Occipital lobe (tissue), 3 donors: ENCODE measurements at places on chromosomes 2 and 18. TPM values are rescaled to one million over a fixed set of nuclear protein-coding genes. Genes with fewer than 3 reads are reported as not detected.

DNA sequence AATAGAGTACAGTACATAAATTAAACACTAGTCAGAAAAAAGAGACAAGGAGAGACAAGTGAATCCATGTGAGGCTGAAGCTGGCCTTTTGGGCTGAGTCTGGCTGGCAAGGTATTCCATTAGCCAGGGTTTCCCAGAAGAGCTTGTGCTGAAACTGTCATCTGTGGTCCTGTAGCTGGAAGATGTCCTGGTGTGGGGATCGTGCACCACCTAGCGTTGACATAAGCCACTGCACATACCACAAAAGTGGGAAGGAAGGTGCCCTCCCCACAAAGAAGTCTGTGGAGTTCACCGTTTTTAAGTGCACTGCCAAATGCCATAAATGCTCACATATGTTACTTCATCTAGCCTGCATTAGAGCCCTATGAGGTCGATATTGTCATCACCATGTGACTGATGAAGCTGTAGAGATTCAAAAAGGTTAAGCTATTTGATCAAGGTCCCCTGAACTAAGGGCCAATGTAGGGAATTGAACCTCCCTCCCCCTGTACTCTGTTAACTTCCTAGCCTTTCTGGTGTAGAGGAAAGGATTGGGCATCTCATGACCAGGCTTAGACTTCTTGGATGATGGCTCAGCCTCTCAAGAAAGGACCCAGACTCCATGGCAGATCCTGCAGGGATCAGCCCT is 31.9 kb upstream of the GALNT14 start:
- DNase-seq, result peak; percentile 43

DNA sequence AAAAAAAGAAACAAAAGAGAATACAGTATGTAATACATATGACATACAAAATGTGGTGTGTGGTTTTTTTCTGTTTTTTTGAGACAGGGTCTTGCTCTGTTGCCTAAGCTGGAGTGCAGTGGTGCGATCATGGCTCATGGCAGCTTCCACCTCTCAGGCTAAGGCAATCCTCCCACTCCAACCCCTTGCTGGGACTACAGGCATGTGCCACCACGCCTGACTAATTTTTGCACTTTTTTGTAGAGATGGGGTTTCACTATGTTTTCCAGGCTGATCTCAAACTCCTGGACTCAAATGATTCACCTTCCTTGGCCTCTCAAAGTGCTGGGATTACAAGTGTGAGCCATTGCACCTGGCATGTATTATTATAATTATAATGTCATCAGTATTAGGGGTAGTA is 38.9 kb downstream of the DHX57 start:
- DNase-seq, result no peak

GRCh38 chr2:85470850-85471800 is 52.6 kb downstream of the SH2D6 start:
- no peak for DNase-seq

- no peak for DNase-seq
Measured at GRCh38 chr2:210233487-210233886, 8.2 kb upstream of the ACADL start.

DNA sequence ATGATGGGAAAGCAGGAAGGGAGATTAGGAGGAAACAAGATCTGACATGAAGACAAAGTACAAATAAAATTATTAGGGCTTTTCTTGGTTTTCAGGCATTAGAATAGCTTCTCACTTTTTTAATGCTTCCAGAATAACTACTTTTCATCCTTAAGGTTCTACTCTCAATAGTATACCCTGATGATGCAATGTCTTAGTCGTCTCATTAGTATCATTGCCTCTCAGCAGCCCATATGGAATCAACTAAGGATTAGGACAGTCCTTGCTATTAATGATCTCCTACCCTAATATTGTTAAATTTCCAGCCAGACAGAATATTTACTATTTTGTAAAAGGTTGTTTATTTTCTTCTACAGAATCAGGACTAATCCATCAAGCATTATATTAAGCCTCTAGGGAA is 55.9 kb downstream of the RELCH start:
- no peak for DNase-seq

- DNase-seq, result no peak
Measured at GRCh38 chr2:86048888-86049287, 56.8 kb downstream of the POLR1A start.

OSBPL1A gene
- 63.9 TPM for total RNA-seq

- DNase-seq, result no peak
Measured at GRCh38 chr2:107584577-107584976, 242.1 kb upstream of the RGPD4 start.

GRCh38 chr18:62332431-62332830 is 7.3 kb downstream of the TNFRSF11A start:
- DNase-seq, result no peak

HOXD9 gene
- not detected for total RNA-seq

HOXD11 gene
- total RNA-seq, result not detected

SPEG gene
- total RNA-seq, result 14.2 TPM

SLC35F5 gene
- 173 TPM for total RNA-seq

RFTN2 gene
- 29.9 TPM for total RNA-seq

- DNase-seq, result no peak
Measured at GRCh38 chr18:22052405-22053105, 116.8 kb upstream of the GATA6 start.

- DNase-seq, result no peak
Measured at GRCh38 chr2:191920502-191920901, 73.6 kb upstream of the CAVIN2 start.

GRCh38 chr2:72712304-72712703 is 113.5 kb downstream of the EXOC6B start:
- DNase-seq, result no peak

GRCh38 chr2:211942153-211942552 is 596.4 kb downstream of the ERBB4 start:
- no peak for DNase-seq

- DNase-seq, result no peak
Measured at GRCh38 chr2:31176742-31177141, 38.5 kb upstream of the GALNT14 start.

GRCh38 chr2:121828281-121828731 is 72.9 kb downstream of the TSN start:
- DNase-seq, result no peak

OR6B2 gene
- total RNA-seq, result not detected

DNA sequence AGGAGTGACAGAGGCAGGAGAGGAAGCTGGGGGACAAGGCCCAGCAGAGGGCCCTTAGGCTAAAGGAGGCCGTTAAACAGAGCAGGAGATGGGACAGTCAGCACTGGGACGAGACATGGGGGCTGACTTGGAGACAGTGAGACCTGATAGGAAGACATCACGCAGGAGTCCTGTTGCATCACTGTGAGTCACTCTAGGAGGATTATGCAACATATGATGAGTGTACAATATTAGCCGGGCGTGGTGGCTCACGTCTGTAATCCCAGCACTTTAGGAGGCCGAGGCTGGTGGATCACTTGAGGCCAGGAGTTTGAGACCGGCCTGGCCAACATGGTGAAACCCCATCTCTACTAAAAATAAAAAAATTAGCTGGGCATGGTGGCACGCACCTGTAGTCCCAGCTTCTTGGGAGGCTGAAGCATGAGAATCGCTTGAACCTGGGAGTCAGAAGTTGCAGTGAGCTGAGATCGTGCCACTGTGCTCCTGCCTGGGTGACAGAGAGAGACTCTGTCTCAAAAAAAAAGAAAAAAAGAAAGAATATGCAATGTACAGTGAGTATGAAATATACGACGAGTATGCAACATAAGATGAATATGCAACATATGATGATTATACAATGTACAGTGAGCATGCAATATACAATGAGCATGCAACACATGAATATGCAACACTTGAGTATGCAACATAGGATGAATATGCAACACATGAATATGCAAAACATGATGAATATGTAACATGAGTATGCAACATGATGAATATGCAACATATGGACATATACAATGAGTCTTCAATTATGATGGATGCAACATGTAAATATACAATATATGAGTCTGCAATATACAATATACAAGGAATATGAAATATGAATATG is 83.3 kb upstream of the ID2 start:
- DNase-seq, result no peak

DNA sequence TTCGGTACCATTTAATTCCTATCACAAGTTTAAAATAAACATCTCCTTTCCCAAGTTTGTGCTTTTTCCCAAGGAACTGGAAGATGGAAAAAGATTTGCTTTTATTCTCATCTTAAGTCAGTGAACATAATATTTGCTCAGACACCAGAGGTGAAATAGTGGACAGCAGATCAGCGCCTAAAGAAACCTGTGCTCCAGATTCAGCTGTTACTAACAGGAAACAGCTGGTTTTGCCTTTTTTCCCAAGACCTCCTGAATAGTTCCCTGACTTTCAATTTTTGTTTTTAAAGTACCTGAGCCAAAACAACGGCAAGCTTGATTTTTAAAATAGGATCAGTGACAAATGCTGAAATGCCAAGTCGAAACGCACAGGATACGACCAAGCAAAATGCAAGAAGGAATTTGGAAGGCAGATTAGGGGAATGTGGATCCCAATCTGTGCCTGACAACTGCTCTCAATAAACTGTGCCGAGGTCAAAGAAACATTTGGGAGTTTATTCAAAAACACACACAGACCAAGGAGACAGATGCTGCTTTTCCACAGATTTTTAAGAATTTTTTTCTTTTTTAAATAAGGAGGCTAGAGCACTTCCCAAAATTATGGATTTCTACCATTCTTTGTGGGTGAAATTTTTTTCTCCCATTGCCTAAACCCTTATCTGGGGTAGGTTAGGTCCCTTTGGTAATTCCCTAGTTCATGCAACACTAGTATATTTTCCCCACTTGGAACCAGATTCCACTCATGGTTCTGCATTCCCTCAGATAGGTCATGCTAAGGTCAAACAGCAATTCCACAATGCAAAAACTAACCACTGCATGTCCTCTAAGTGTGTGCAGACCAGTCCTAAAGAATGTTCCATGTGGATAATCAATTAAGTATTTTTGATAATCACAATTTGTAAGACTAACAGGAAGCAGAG is 121.5 kb upstream of the PDE1A start:
- no peak for DNase-seq

DNA sequence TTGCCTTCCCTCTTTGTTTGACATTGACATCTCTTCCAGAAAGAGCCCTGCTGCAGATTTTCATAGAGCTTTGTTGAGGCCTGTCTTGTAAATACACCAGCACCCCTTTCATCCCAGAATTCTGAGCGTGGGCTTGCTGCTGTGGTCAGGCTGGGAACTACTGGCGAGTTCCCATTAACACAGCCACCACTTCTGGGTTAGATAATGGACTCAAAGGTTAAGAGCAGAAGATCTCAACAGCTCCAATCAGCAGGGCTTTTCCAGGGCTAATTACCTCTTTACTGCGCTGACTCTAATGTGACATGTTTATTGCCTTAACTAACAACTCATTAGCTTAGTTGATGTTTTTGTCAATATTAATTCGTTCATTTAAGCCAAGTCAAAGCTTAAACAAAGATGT is 235.9 kb upstream of the BOD1L2 start:
- no peak for DNase-seq

DNA sequence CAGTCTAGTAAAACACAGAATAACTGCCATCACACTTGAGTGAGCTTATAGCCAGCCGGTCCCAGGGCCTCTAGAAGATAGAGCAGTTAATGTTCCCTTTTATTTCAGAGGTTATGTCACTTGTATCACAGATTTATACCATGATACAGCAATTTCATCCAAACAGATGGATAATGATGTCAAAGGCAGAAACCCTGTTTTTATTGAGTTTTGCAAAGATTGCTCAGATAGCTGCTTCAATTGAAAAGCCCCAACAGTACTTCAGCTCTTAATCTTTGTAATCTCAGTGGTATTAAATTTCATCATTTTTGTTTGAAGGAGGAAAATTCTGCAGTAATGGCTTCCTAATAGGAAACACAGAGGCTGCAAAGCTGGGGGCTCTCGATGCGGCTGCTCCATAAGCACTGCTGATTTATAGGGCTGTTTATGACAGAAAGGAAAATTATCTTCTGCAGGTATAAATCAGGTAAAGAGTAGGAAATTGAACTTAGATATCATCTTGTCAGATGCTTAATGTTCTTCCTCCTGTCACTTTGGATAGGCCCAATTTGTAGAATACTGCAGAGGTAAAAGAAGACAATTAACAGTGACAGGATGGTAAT is 112.3 kb downstream of the LNPK start:
- DNase-seq, result no peak

GRCh38 chr2:86047575-86048382 is 57.9 kb downstream of the POLR1A start:
- no peak for DNase-seq

SH3RF3 gene
- total RNA-seq, result 12.3 TPM

DNA sequence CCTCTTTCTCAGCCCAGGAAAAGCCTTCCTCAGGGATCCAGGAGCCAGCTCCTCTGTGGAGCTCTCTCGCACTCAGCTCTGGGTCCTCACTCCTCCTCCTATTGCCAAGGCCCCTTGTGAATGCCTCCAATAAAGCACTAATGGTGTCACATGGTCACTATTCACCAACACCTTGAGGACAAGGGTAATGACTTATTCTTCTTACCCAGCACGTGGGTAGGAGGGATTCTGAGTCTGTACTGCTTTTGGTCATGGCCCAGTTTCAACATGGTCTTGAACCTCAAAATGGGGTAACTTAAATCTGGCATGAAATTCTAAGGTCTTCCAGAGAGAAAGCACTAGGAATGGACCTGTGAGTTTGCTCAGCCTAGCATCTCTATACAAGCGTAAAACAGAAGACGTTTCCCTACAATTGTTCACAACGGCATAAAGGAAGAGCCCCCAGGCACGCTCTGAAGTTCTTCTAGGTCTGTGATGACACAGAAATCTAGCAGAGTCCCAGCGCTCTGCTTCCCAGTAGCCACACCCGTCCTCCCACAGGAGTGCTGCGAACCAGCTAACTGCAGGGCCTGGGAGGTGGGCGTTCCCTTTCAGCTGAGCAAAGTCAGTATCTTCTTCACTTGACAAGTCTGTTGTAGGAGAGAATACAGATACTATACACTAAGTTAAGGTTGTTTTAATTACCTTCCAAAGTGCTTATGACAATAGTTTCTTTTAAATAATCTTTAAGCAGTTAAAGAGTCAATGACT is 14.6 kb upstream of the KIDINS220 start:
- peak; percentile 5 for DNase-seq

CERKL gene
- total RNA-seq, result 1.1 TPM

- DNase-seq, result no peak
Measured at GRCh38 chr2:176297067-176297466, 27.8 kb downstream of the MTX2 start.

- DNase-seq, result no peak
Measured at GRCh38 chr18:57347784-57348183, 4.6 kb upstream of the ST8SIA3 start.

CYP27A1 gene
- 2.8 TPM for total RNA-seq
